ENCODE measurements at places on chromosomes 7 and 10.

DNA sequence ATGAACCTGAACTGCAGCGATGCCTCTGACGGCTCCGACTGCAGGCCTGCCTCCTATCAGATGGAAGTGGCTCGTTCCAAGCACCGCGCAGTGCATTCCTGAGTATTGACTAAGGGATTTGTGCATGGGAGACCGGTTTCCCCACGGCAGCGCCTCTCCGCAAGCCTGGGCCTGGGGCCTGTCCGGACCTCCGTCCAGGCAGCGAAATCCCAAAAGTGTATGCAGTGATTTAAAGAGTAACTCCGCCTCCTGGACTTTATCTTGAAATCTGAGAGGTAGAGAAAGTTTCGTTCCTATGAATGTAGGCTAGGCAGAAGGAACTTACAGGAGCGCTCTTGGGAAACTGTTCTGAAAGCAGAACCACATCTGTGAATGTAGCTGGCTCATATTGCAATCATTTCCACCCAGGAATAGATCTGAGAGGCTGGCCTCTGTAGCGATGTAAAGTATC lies 106.2 kb upstream of the CELF2 start:
- no peak for DNase-seq

DNA sequence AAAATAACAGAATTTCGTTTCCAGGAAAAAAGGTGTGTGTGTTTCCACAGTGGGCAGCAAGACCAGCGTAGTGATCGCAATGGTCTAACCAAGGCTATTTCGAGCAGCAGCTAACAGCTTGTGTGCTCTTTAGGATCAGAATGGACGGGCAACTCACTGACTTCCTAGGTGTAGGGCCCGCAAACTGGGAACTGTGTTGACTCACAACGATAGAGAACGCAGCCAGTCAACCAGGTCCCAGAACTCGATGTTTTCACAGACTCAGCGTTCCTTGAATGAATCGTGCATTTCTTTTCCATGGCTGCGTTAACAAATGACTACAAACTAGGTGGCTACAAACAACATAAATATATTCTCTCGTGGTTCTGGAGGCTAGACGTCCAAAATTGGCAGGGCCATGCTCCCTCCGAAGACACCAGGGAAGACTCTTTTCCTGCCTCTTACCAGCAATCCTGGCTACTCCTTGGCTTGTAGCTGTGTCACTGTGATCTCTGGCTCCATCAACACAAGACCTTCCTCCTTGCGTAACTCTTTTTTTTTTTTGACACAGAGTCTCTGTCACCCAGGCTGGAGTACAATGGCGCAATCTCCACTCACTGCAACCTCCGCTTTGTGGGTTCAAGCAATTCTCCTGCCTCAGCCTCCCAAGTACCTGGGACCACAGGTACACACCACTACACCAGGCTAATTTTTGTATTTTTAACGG lies 39.1 kb downstream of the PODXL start:
- DNase-seq = no peak

DNA sequence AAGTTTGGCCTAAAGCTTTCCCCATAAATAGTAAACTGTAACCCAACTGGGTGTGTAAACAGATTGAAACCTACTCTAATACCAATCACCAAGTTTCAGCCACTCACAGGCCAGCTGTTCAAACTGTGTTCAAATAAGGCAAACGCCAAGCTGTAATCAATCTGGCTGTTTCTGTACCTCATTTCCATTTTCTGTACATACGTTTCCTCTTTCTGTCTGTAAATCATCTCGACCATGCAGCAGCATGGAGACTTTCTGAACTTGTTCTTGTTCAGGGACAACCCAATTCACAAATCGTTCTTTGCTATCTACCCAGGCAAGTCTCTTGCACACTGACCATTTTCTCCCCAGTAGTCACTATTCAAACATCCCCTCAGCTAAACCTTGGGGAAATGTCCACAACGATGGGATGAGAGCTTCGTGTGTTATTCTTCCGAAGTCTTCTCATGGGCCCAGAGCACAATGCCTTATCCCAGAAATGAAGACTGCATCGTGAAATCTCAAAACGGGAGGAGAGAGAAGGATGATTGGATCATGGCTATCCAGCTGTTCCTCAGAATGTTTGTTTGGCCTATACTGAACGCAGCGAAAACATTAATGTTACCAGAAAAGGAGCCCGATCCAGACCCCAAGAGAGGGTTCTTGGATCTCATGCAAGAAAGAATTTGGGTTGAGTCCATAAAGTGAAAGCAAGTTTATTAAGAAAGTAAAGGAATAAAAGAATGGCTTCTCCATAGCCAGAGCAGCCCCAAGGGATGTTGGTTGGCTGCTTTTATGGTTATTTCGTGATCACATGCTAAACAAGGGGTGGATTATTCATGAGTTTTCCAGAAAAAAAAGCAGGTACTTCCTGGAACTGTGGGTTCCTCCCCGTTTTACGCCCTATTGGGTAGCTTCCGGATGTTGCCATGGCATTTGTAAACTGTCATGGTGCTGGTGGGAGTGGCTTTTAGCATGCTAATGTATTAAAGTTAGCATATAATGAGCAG lies 86.2 kb downstream of the SLC16A9 start:
- DNase-seq = no peak

DNA sequence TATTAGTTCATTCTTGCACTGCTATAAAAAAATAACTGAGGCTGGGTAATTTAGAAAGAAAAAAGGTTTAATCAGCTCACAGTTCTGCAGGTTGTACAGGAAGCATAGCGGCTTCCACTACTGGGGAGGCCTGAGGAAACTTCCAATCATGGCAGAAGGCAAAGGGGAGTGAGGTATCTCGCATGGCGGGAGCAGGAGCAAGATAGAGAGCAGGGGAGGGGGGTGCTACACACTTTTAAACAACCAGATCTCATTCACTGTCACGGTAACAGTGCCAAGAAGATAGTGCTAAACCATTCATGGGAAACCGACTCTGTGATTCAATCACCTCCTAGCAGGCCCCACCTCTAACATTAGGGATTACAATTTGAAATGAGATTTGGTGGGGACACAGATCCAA lies 11.6 kb downstream of the ADAMTS14 start:
- DNase-seq = no peak

DNA sequence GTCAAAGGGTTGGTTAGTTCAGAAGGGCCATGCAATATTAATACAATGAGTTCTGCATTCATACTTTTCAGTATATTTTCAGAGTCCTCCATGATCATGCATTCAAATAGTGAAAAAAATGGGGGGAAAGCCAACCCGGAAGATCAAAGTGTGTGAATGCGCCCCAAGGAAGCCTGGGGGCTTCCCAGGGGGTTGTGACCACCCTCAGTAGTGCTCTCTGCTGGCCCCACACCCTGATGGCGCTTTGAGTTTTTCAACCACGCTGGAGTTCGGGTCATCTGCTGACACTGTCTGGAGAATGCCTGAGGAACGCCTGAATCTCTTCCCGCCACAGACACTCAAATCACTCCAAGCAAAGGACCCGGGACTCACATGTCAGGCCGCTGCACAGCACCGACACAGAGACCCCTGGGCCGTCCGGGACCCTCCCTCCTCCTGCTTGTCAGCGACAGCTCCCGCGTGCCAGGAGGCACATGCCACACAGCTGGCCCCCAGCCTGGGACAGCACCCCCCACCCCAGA lies 1.0 kb downstream of the TNS3 start:
- DNase-seq = no peak

DNA sequence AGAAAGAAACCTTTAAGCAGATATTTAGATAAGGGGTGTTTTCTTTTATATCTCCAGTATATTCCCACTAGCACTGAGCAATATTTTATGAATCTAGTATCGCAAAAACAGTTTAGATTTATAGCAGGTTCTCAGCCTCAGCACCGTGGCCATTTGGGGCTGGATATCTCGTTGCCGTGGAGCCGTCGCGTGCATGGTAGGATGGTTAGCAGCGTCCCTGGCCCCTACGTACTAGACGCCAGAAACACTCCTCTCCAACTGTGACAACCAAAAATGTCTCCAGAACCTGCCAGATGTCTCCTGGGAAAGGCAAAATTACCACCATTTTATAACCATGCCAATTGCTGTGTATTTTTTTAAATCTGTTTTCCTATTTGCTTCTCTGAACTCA lies 172.9 kb downstream of the CACNB2 start:
- no peak for DNase-seq

DNA sequence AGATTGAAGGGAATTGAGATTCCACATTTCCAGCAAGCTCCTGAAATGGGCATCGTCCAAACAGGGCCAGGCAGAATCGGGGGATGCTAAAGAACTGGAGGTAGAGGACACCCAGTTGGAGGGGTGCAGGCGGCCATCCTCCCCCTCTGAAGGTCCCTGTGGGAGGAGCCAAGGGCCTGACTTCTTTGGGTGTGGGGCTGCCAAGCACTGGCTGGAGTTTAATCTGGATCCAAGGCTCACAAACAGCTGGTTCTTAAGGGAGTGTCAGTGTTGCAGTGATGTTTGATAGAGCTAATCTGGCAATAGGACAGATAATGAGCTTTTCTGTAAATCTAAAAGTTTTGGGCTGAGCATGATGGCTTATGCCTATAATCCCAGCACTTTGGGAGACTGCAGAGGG lies 20.8 kb downstream of the TSPAN14 start:
- no peak for DNase-seq

DNA sequence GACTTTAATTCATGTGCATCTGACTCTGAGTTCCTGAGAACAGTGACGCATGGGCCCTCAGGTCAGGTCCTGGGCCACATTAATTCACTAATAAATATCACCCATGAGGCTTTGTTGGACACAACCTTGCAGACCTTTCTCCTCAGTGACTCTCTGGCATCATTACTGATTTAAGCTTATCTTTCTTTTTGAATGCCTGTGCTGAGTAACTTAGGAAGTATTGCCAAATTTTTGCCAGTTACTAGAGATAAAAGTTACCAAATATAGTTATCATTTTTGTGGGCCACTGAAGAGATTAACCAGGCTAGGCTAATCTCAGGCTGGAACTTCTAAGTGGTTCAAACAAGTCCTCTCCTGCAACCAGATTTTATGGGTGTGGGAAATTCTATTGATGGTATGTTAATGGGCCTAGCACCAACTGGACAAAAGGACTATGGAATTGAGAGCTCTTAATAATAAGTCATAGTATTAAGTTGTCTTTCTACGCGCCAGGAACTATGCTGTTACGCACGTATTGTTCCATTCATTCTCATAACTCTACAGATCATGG lies 28.8 kb upstream of the PRTFDC1 start:
- DNase-seq = no peak

DNA sequence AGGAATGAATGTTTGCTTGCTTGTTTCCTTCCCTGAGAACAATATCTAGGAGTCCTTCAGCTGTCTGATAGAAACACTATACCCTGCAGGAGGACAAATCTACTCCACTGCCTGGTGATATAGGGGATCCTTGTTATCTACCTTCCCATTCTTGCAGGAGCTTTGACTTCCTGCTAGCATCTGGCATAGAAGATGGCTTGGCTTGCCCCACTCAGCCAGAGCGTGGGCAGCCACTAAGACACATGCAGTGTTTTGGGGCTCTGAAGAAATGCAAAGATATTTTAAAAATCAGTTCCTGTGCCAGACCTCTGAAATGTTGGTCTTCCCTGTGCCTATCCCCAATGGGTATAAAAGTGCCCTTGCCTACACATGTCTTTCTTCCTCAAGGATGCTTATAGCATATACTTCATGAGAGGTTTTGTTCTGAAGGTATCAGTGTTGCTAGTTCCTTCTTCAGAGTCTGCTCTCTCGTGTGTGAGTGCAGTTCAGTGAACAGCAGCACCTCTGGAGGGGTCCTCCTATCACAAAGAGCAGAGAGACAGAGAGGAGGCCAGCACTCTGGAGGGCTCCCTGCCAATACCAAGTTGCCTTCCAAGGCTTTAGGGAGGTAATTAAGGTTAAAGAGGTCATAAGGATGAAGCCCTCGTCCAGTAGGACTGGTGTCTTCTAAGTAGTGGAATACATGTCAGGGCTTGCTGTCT lies 149.1 kb upstream of the CALCR start:
- no peak for DNase-seq

- DNase-seq = no peak
These were observed 77.1 kb downstream of the MAP3K8 start for GRCh38 chr10:30510932-30511700.

DNA sequence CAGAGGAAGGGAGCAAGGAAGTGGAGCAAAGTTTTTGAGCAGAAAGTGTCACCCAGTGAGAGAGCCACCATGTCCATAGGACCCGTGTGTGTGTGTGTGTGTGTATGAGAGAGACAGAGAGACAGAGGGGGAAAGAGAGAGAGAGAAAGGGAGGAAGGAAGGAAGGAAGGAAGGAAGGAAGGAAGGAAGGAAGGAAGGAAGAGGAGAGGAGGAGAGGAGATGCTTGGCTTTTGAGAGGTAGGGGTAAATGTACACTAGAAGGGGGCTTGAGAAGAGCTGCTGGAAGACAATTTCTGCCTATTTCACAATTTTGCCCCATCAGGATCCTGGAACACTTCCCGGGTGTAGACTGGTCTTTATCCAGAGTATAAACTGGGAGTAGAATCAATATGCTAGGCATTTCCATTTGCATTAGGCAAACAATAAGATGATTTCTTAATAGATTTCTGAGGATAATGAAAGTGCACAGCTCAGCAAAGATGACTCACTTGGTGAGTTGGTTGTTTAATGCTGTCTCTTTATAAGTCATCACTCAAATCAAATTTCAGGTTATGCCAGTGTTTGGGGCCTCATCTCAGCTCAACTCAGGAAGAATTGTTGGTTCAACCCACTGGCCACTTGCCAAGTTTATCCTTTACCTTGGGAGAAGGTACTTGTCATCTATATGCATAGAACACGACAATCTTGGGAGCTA lies 70.0 kb upstream of the FAM13C start:
- DNase-seq = no peak

GRCh38 chr7:100835903-100836811 lies 8.8 kb upstream of the EPHB4 start:
- DNase-seq = no peak

GRCh38 chr10:68052463-68052862 lies 22.6 kb downstream of the HERC4 start:
- DNase-seq = no peak

- DNase-seq = no peak
These were observed 589.8 kb downstream of the DNAJB6 start for GRCh38 chr7:157926521-157927150.

- no peak for DNase-seq
These were observed 170.3 kb upstream of the CELF2 start for GRCh38 chr10:10847387-10847786.

DNA sequence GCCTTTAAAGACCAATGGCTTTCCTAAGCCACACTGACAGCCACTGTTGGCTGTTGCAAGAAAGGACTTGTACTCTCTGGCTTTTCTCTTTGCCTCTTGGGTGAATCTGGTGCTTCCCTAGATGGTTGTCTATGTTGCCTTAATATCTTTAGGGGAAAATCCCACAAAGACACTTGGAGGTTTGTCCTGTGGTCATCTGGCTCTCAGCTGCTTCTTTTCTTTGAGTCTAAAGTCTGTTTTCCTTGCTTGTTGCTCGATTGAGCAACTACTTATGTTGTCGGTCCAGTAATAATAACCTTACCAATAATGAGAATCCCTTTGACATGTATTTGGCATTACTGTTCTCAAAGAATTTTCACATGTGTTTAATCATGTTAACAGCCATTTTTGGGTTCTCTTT lies 537.6 kb downstream of the LRMDA start:
- DNase-seq = no peak

- DNase-seq = no peak
These were observed 125.1 kb downstream of the ADAM12 start for GRCh38 chr10:126263006-126263676.

Measured in activated B cell treated with CpG ODN at 0.5 μM for 24 hours (primary cell).